ENCODE measurements at places on chromosomes 13 and 19.
A peak's percentile ranks its signal among the peaks of the same experiment; 100 is the strongest.

DNA sequence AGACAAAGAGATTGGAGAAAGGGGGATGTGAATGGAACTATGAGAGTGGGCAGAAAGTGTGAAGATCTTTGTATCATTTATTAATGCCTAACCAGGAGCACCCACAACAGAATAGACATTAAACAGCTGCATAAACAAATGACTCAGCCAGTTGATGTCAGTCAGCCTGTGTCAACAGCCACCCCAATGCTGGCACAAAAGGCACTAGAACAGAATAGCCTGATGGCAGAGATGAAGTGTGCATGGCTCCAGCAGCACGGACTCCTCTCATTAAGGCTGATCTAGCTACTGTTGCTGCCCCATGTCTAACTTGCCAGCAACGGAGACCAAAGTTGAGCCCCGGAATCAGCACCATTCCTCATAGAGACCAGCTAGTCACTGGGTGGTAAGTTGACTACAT lies 7.8 kb downstream of the CPB2 start:
- no peak for DNase-seq

- no peak for DNase-seq
These were observed 1.2 kb downstream of the PIH1D1 start for GRCh38 chr19:49450405-49450804.

DNA sequence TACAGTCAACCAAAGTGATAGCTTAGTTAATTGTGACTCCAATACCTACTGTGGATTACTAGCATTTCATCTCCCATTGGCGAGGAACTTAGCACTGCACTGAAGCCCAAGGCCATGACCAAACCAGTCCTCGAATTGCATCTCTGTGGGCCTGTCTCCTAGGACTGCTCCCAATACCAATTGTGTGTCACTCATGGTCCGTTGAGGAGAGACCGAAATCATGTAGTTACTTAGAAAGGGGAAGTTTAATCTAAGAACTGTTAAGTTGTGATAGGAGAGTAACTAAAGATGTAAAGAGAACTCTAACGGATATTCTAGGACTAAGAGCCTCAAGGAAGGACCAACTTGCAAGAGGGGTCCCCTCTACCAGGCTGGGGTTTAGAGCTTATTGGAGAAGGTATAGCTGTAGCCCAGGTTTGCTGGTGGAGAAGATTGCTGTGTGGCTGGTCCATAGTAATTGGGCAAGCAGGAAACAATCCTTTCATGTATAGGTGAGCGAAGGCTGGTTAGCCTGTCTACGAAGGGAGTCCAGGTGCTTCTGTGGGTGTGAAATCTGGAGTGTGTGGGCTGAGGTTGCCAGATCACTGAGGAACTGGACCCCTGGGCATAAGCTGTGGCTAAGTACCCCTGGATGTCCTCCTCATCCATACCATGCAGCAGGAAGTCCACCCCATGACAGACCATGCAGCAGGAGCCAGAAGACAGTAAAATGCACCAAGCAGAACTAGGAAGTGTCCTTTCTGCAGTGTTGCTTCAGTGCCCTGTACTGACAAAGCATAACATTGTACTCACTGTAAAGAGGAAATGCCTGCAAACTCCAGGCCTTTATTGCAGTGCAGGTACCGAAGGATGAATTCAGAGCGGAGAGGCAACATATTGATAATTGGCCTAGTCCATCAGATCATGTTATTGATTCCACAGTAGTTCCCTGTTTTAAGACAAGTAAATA lies 30.8 kb downstream of the DNAJC3 start:
- no peak for DNase-seq

GRCh38 chr13:112815871-112816270 lies 126.0 kb downstream of the ATP11A start:
- no peak for DNase-seq

- DNase-seq, result peak; percentile 68
These were observed 1.3 kb upstream of the BSG start for GRCh38 chr19:570937-571565.

DNA sequence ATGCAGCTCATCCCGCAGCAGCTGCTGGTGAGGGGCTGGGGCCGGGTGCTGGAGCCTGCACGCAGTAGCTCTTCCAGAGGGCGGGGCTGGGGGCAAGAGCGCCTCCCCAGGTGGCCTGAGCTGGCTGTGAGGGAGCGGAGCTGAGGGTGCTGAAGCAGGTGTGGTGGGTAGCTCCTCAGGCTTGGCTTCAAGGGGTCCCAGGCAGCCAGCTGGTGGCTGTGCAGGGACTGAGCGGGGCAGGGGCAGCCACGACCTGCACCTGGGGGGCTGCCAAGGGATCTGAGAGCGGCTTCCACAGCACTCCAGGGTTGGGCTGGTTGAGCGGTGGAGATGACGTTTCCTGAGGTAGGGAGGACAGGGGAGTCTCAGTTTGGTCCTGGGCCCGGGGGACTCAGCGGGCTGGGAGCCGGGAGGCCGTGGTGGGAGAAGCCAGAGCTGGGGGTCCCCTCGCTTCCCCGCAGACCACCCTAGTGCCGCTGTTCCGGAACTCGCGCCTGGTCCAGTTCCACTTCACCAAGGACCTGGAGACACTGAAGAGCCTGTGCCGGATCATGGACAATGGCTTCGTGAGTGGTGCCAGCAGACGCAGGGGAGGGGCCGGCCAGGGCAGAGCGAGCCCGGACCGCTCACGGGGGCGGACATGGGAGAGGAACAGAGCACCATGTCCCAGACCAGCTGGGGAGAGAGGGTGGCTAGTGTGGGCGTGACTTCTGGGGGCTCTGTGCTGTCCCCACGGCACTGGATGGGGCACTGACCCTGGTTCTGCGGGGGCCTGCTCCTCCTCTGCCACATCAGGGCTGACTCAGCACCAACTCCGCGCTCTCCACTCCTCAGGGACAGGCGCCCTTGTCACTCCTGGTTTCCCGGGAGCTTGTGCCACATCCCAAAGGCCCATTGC lies 7.4 kb downstream of the PTOV1 start:
- no peak for DNase-seq

GRCh38 chr13:45092663-45093062 lies 27.6 kb upstream of the GTF2F2 start:
- DNase-seq, result no peak

DNA sequence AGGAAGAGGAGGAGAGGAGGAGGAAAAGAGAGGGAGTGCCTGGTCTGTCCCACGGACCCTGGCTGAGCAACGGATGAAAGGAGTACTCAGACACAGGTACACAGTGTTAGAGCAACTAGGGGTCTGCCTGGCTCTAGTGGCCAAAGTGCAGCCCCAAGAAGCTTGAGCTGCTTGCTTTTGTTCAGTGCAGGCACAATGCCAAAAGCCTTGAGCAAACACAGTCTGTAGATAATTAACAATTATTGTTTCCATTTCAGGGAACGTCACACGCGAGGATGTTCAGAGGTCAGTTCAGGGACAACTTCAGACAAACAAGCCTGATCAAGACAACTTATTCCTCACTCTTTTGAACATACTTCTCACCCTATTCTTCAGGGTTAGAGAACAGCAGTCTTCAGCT lies 32.2 kb upstream of the ZNF726 start:
- no peak for DNase-seq
